ENCODE measurements at places on chromosomes 5 and 9. TPM values are rescaled to one million over a fixed set of nuclear protein-coding genes. Genes with fewer than 3 reads are reported as not detected.

PAEP gene
- total RNA-seq: not detected

GRCh38 chr9:7909537-7909936, 110.0 kb upstream of the DMAC1 start:
- DNase-seq: no peak

- DNase-seq: no peak
Measured at GRCh38 chr9:128833696-128834095, 4.1 kb upstream of the SPOUT1 start.

- no peak for DNase-seq
Measured at GRCh38 chr5:79047199-79047598, 22.3 kb downstream of the DMGDH start.

GRCh38 chr5:147509041-147509709, 693 bp downstream of the DPYSL3 start:
- peak; percentile 66 for DNase-seq

Data from H7 (cell line).